Activated T-helper 1 cell treated with anti-CD3 and anti-CD28 coated beads, Interleukin-2, amount 50 U/mL, for 16 hours (primary cell): ENCODE measurements at places on chromosomes 7 and 10.

DNA sequence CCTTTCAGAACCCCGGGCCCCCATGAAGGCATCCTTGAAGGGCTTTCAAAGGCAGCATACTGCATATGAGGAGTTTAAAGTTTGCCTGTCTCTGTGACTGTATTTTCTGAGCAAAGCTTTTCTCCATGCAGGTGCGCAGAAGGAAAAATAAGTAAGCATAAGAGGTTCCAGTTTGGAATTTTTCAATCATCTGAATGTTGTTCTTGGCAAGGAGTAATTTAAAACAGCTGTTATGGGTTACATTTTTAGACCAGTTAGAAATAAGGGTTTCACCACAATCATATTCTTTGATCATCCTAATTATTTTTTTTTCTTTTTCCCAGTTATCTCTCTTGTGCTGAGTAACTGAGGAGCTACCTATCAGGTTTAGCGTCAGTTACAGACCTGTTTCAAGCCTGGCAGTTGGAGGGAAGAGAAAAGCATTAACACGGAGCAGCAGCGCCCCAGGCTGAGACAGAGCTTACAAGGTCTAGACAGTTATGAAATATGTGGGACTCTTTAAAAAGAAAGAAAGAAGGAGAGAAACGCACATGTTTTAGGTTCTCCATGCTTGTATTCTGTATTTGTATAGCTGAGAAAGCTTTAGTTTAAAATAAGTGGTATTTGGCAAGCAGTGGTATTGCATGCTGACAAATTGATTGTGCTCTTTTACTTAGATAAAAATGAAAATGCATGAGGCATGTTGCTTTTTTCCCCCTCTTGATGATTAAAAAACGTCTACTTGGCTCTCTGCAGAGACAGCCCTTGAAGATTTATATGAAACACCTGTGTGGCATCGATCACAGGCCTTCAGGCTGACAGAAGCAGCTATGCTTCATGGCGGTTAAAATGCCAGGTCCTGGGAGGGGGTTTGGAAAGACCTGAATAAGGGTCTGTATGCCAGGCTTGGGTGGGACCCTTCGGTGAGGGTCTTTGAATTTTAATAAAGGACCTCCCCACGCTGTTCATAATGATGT is 157.6 kb downstream of the GRK5 start:
- DNase-seq = no peak

GRCh38 chr10:4241724-4242345 is 456.8 kb upstream of the KLF6 start:
- no peak for DNase-seq

DNA sequence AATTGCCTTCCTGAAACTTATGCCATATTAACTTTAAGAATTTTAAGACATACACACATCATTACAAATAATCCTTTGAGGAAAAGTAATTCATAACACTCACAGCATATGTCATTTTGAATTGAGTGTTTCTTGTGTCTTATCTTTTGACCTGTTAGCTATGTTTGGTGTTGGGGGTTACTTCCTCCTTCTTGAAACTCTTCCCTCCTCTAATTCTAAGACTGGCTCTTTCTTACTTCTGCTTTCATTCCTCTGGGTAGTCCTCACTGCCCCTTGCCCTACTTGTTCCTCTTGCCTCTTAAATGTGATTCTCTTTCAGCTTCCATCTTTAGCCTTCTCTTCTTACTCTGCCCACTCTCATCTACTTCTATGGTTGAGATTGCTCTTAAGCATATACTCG is 28.3 kb upstream of the PIP4K2A start:
- DNase-seq = no peak

- DNase-seq = no peak
Observed at GRCh38 chr7:71613313-71613712, 481.4 kb downstream of the GALNT17 start.

- DNase-seq = no peak
Observed at GRCh38 chr7:6691103-6691502, 15.6 kb downstream of the ZNF12 start.
